M059J (cell line): ENCODE measurements at places on chromosomes 13 and 19.

GRCh38 chr13:77516342-77516789 lies 19.1 kb upstream of the SCEL start:
- DNase-seq: peak; percentile 56

DNA sequence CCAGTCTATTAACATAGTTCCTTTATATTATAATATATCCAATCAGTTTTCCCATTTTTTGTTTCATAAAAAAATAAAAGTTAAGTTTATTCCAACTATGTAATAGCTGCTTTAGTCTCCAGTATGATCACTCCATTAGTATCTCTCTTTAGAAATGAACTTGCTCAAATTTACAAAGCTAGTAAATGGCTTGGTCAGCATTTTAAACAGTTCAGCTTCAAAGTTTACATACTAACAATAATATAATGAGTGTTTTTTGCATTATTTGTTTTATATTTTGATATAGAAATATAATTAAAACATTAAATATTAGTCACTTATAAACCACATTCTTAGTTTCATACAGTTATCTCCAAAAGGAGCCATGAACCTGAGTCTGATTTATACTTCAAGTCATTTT lies 1073.8 kb downstream of the SLITRK5 start:
- no peak for DNase-seq

DNA sequence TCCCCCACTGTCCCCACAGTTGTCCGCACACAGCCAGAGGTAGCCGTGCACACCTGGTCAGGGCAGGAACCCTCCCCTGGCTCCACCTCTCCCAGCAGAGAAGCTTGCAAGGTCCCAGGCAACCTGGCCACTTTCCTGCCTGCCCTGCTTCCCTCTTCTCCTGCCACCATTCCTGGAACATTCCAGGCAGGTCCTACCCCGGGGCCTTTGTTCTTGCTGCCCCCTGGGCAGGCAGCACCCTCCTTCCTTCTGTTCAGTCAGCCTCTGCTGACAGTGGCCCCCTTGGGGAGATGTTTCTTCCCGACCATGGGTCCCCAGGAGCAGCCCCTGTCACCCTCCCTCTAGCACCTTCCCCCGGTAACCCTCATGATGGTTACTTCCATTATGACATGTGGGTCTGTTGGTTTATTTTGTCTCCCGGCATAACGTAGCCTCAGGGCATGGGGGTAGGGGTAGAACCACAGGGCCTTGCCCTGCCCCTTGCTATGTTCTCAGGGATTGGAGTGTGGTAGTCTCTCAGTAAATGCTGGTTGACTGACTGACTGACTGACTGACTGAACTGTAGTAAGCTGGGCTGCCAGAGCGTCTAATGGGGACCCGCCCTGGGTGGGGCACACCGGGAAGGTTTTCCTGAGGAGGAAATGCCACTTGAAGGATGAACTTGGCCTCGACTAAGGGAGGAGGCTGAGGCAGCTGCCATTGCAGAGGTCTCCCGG lies 10.8 kb downstream of the PAK4 start:
- no peak for DNase-seq

DNA sequence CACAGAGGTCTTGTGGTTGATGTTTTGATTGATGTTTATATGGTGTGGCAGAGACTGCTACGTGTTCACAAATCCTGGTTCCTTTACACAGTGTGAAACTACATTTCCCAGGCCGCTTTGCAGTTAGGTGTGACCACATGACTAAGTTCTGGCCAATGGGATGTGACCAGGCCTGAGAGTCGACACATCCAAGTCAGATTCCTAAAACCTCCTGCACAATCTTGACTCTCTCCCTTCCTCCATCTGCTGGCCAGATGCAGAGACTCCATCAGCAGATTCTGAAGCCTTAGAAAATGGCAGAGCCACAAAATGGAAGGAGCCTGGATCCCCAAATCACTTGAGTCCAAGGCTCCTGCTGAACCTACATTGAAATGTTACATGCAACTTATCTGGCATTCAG lies 12.6 kb downstream of the CD37 start:
- DNase-seq: peak; percentile 48

DNA sequence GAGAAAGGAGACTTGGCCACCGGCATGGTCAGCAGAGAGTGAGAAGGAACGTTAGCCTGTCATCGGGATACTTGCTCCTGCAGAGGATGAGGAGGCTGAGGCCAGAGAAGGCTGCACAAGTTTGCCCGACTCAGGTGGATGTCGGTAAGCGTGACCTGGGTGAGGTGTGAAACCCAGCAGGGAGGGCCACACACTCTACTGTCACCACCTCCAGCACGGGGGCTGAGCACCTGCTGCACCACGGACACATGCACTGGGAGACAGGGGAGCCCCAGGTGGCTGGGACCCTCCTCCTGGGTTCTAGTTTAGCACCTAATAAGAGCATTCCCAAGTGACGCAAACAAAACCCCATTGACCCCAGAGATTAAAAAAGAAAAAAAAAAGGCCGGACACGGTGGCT lies 17.3 kb downstream of the MLLT1 start:
- DNase-seq: no peak

- DNase-seq: no peak
Observed at GRCh38 chr13:87536899-87537298, 134.3 kb upstream of the SLITRK5 start.

- DNase-seq: no peak
Observed at GRCh38 chr19:36668646-36669045, 2.0 kb upstream of the ZNF461 start.

DNA sequence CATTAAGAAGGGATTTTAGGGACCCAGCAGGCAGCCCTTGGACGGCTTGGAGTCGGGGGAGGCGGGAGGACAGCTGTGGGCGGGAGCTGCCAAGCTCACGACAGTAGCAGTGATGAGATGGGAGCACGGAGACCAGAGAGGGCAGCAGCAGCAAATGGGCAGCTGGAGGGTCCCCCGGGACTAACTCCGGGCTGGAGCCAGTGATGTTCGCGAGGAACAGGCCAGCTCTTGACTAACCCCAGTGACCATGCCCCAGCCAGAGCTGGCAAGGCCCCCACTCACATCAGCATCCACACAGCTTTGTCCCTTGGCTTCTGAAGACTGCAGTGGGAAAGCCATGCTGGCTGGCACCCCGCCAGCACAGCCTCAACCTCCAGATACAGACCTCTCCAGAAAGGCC lies 81.9 kb downstream of the RAB20 start:
- DNase-seq: no peak

DNA sequence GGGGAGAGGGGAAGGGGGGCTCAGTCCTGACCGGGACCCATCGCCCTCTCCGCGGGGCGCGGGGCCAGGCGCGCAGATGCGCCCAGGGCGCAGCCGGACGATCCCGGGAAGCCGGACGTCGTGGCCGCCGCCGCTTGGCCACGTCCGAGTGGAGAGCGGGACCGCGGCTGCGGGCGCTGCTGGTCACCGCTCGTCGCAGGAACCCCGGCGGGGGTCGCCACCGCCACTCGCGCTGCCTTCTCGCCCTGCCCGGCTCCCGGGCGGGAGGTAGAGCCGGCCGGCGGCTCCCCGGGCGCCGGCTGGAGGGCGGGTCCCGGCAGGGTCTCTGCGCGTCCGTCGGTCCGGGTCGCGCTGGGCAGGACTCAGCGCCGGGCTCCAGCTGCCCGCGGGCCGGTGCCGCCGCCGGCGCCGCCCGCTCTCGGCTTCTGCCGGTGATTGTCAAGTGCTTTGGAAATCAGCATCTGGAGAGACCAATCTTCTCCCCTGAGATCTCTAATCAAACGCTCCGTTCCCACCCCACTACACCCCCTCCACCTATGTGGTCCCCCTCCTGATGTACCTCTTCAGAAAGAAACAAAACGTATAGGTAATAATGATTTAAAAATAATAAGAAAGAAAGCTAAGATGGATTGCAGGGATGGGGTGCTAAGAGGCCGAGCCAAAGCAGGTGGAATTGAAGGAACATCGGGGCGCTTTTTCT lies 464.4 kb downstream of the ITGBL1 start:
- no peak for DNase-seq

GRCh38 chr19:13958043-13958442 lies 5.7 kb downstream of the DCAF15 start:
- no peak for DNase-seq

DNA sequence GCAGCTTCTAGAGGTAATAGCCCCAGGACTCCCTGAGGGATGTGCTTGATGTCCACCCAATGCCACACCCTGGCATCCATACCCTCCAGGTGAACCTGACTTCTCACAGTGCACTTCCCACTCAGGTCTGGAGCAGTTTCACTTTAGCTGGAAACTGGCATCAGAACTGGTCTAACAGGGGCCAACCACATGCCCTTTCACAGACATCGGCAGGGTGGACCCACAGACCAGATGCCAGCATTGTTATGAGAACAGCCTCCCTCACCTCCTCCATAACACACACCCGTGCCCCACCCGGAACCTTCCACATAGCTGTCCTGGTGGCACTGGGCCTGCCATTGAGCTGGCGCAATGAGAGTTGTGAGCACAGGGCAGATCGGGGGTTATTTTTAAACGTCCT lies 77.4 kb upstream of the GPR12 start:
- DNase-seq: no peak

GRCh38 chr13:102460806-102461205 lies 59.0 kb upstream of the FGF14 start:
- DNase-seq: peak; percentile 2

GRCh38 chr19:55352040-55352439 lies 2.5 kb downstream of the COX6B2 start:
- peak; percentile 70 for DNase-seq

GRCh38 chr19:35045667-35046300 lies 4.3 kb downstream of the HPN start:
- DNase-seq: peak; percentile 57
